ENCODE measurements at places on chromosomes 7 and 10.

DNA sequence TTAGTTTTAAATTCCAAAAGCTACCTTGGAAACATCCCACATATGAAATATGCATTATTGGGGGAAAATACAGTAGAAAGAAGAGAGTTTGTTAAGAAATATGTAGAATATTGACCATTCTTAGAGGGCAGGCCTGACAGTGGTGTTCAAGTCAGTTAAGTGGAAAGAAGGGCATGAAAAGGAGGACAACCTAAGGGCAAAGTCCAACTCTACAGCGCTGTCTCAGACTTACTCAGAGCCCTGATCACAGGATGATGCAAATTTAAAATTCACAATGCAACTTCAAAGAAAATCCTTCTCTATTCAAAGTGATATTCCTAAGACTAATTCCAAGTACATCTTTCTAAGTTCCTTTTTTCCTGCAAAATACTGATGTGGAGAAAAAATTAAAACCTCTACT, 139.1 kb upstream of the LRRTM3 start:
- DNase-seq = no peak

GRCh38 chr10:44322137-44322536, 62.8 kb downstream of the CXCL12 start:
- DNase-seq = no peak

DNA sequence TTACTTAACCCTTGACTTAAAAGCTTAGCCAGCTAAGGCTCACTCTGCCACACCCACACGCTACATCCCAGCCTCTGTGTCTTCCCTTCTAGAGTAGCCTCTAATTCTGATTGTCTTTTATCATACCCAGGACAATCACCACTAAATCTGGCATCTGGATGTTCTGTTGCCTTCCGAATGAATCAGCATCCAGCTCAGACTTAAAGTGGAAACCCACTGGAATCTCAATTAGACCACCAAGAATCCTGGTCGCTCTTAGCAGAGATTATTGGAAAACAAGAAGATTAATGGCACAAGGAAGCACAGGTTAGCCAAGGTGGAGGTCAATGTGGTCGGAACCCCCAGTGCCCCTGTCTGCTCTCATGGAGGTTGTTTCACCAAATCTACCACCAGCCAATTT, 404.2 kb upstream of the FOXK1 start:
- no peak for DNase-seq

GRCh38 chr10:51314481-51314880, 240.2 kb downstream of the PRKG1 start:
- DNase-seq = no peak

- DNase-seq = no peak
Observed at GRCh38 chr7:108425714-108426275, 30.4 kb downstream of the NRCAM start.

GRCh38 chr10:129890170-129890569, 73.9 kb downstream of the EBF3 start:
- no peak for DNase-seq

Measured in stimulated activated CD4-positive, alpha-beta T cell treated with anti-CD3 and anti-CD28 coated beads, Interleukin-4, amount 100 ng/mL, for 1 hour (primary cell).